ENCODE measurements at places on chromosomes 1 and 21. TPM values are rescaled to one million over a fixed set of nuclear protein-coding genes. Genes with fewer than 3 reads are reported as not detected.
A peak's percentile ranks its signal among the peaks of the same experiment; 100 is the strongest.

DNA sequence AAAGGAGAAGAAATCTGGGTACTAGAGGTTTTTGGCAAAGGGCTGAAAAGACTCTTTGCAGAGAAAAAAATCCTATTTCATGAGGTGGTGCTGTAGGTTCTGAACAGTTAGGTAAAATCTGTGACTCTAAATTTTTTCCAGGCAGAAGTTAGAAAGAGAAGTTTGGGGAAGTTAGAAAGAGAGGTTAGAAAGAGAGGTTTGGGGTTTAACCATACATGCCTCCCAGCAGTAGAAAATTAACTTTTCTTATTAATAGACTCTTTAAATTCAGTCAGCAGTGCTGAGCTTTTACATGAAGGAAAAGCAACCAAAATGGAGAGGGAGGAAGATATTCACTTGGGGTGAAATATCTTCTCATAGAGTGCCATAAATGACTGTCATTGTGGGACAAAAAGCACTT is 12.2 kb downstream of the AMY1C start:
- no peaks in the 10 kb centered on the region for H3K27me3 ChIP-seq
- H3K36me3 ChIP-seq = no peaks in the 10 kb centered on the region
- no peak overlapping the region for H3K4me3 ChIP-seq
- H3K4me1 ChIP-seq = no peaks in the 10 kb centered on the region
- no peak overlapping the region for H3K27ac ChIP-seq

DNA sequence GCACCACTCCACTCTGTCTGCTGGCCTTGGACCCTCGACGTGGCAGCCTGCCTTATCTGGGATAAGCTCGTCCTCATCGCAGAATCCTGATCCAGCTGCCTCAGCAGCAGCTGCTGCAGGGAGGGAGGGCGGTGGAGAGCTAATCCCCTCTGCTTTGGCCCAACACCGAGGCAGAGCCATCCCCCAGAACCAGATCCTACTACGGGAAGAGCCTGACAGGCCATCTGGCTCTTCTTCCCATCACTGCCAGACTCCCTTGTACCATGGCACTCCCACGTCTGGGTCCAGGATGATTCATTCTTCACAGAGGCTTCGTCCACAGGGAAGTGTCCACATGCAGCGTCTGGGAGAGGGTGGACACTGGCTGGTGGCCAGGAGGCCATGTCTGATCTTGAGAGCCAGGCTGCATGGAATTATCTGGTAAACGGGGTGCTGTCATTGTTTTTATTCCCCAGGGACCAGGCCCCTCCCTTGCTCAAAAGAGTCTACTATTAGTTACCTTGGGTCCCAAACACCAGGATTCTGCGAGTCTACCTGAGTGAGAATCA is 14.6 kb upstream of the PKP1 start:
- H3K27ac ChIP-seq = no peak overlapping the region
- peaks cover 4% of the 10 kb centered on the region for H3K27me3 ChIP-seq
- H3K4me3 ChIP-seq = no peak overlapping the region
- no peaks in the 10 kb centered on the region for H3K36me3 ChIP-seq
- DNase-seq = no peak

DNA sequence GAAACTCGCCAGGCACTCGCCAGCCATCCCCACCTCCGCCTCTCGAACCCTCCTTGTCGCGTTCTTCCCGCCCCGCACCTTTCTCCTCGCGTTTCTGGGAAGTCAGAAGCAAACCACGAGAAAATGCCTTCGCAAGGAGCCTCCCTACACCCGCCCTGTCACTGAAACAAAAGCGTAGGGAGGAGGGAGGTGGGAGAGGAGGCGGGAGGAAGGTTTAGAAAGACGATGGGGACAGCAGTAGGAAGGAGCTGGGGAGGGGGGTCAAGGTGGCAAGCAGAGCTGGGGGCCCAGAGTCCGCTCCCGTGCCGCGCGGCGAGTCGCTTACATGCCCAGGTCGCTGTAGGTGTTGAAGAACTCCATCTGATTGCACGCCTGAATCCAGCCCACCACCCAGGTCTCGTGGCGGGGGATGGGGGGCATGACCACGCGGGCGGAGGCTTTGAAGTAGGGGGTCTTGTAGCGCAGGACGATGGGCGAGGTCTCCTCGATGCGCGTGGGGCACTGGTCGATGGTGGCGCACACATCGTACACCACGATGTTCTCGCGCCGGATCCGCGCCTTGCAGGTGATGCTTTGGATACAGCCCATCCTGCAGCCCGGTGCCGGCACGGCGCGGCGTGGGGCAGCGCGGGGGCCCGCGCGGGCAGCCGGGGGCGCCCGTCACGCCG is 1.0 kb downstream of the FAM78B start:
- H3K27me3 ChIP-seq = peaks cover 17% of the 10 kb centered on the region
- peak; percentile 7 for DNase-seq
- H3K4me1 ChIP-seq = peaks cover 6% of the 10 kb centered on the region
- no peaks in the 10 kb centered on the region for H3K36me3 ChIP-seq
- H3K4me3 ChIP-seq = no peak overlapping the region
- no peak overlapping the region for H3K27ac ChIP-seq

- no peak for DNase-seq
- no peaks in the 10 kb centered on the region for H3K27me3 ChIP-seq
- no peak overlapping the region for H3K27ac ChIP-seq
- no peak overlapping the region for H3K4me3 ChIP-seq
- H3K4me1 ChIP-seq = no peaks in the 10 kb centered on the region
- H3K36me3 ChIP-seq = no peaks in the 10 kb centered on the region
Measured at GRCh38 chr1:118306851-118307250, 121.8 kb upstream of the SPAG17 start.

GRCh38 chr1:153190373-153190772 is 12.9 kb upstream of the LELP1 start:
- H3K36me3 ChIP-seq = no peaks in the 10 kb centered on the region
- DNase-seq = no peak
- no peaks in the 10 kb centered on the region for H3K4me1 ChIP-seq
- no peaks in the 10 kb centered on the region for H3K27me3 ChIP-seq

- no peak for DNase-seq
- H3K4me3 ChIP-seq = no peak overlapping the region
- no peaks in the 10 kb centered on the region for H3K36me3 ChIP-seq
- H3K27ac ChIP-seq = no peak overlapping the region
- H3K4me1 ChIP-seq = no peaks in the 10 kb centered on the region
Measured at GRCh38 chr1:46405197-46405555, 11.1 kb downstream of the FAAH start.

GRCh38 chr1:54255026-54255702 is 55.2 kb downstream of the MRPL37 start:
- no peak for DNase-seq
- H3K27ac ChIP-seq = no peak overlapping the region
- H3K4me3 ChIP-seq = no peak overlapping the region
- H3K4me1 ChIP-seq = peaks cover 17% of the 10 kb centered on the region
- H3K36me3 ChIP-seq = no peaks in the 10 kb centered on the region
- no peaks in the 10 kb centered on the region for H3K27me3 ChIP-seq

SYCP1 gene
- total RNA-seq = not detected

AMPD1 gene
- total RNA-seq = not detected

MSH4 gene
- total RNA-seq = 0.09 TPM

Measured in endothelial cell of umbilical vein (primary cell).